ENCODE measurements at places on chromosomes 6 and 20.

DNA sequence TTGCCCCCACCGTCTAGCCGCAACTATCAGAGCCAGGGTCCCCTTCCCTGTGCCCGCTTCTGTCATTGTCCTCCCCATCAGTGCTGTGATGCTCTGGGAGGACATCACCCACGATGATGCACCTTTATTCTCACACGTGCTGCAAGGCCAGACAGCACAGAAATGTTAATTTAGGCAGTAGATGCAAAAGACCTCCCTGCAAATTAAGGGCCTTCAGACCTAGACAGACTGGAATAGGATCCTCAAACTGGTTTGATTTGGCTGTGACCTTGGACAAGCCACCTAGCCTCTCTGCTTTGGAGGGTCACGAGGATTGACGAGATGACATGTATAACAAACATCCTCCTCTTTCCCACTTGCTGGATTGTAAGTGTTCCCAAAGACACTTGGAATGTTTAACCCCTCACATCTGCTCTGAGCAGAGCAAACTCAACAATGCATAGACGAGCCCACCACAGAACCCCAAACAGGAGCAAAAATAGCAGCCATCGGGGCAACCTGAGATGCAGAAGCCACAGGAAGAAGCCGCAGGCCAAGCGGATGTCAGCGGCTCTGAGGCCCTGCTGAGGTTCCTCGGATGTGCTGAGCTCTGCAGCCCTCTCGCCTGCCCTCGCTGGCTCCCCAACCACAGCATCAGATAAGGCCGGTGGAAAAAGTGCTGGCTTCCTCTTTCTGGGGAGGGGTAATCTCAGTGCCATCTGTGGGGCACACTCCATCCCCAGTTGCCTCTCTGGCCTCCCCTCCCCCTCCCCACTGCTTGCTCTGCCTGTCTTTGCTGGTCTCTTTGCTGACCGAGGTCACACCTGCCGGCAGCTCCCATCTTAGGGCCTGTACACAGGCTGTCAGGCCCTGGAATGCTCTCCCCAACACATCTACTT lies 35.3 kb downstream of the TOX2 start:
- DNase-seq = peak; percentile 78

- DNase-seq = no peak
Observed at GRCh38 chr6:155872961-155873360, 417.3 kb upstream of the NOX3 start.

GRCh38 chr6:46325561-46326530 lies 155.1 kb upstream of the ENPP5 start:
- no peak for DNase-seq

GRCh38 chr6:1437553-1438406 lies 48.4 kb downstream of the FOXF2 start:
- DNase-seq = no peak

GRCh38 chr6:157951828-157952227 lies 29.8 kb upstream of the SYNJ2 start:
- DNase-seq = no peak

Measured in bone marrow (tissue), 2 donors.